ENCODE measurements at places on chromosomes 7 and 10.

DNA sequence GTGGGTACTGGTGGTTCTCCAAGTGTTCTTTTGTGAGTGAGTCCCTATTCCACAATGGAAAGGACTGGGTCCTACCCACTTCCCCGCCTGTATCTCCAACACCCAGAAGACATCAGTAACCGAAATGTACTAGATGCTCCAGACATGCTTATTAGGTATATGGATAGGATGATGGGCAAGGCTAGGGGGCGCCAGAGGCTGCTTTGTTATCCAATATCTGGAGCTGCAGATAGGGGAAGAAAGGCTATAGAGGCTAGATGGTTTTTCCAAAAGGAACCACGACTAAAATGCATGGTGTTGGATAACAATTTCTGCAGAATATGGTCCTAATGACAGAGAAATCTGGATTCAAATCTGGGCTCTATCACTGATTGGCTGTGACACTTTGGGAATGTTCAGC, 56.2 kb upstream of the TM9SF3 start:
- peak; percentile 55 for DNase-seq

DNA sequence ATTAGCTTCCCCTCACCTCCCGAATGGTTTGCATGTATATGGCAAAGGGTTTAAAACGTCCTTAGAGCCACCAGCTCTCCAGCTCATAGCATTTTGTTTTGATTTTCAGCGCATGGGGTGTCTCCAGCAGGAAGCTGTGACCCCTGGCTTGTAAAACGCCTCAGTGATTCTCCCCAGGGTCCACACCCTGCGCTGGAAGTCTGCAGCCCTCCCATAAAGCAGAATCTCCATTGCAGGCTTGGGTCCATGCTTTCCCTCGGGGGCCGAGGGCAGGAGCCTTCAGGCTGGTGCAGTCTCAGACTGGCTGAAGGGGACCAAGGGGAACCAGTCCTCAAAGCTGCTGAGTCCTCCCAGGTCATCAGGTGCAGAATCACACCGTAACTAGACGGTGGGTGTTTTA, 109.7 kb downstream of the VIPR2 start:
- no peak for DNase-seq

DNA sequence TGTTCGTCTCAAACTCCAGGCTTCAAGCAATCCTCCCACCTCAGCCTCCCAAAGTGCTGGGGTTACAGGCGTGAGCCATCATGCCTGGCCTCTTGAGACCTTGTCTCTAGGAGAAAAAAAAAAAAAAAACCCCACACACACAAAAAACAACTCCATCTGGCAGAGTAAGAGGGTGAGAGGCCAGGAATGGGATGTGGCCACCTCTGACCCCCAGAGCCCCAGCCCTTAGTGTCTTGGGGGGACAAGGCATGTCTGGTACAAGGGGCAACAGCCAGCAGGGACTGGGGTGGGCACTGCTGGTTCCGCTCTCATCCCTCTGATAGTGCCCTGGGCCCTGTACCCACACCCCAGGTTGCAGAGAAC, 15.6 kb upstream of the TNRC18 start:
- no peak for DNase-seq

- no peak for DNase-seq
Observed at GRCh38 chr7:80783186-80783677, 135.6 kb downstream of the SEMA3C start.

DNA sequence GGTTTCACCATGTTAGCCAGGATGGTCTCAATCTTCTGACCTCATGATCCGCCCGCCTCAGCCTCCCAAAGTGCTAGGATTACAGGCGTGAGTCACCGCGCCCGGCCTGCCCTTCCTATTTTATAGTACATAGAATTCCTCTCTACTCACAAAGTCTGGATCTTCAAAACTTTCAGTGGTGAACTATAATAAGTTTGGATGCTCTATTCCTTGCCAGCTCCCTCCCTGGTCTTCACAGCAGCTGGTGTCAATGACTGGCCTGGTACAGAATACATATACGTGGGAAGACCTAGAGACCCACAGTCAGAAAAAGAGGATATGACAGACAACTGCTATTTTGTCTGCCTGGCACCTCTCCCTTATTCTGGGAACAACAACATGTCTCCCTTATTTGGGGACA, 40.8 kb downstream of the ARHGAP12 start:
- DNase-seq, result no peak

DNA sequence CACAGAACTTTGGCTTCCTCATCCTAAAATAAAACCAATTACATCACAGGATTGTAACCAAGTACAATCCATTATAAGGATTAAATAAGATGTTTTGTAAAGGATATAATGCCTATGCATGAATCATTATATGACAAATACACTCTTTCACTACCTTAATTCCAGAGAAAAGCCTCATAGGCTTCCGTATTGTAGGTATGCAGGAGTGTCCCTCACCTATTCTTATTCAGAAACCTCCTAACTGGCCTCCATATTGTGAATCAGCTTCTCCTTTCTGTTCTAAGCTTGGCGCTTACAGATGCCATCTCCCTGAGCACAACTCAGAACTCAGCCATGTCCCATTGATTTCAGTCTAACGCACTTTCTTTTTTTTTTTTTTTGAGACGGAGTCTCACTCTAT, 69.6 kb upstream of the CAPZA2 start:
- no peak for DNase-seq

- no peak for DNase-seq
Observed at GRCh38 chr10:6207658-6208057, 4.9 kb downstream of the PFKFB3 start.

Measured in NCI-H2081 (cell line).